ENCODE measurements at places on chromosomes 1 and 21.

DNA sequence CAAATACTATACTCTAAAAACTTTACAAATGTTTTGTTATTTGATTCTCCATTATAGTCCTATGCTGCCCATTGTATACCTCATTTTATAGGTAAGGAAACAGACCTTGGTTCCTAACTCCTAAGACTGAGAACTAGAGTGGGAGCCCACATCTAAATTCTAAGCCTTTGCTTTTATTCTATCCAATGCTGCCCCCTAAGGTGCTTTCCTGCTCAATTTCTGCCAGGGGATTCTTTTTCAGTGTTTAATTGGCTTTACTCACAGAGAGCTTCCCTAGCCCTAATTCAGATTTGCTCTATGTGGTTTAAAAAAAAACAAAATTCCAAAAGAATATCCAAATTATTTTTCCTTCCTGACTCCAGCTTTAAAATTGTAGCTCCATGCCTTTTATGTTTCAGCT is 64.5 kb downstream of the KIF14 start:
- no peak for DNase-seq

- no peak for DNase-seq
Measured at GRCh38 chr1:48040154-48040553, 43.0 kb upstream of the TRABD2B start.

DNA sequence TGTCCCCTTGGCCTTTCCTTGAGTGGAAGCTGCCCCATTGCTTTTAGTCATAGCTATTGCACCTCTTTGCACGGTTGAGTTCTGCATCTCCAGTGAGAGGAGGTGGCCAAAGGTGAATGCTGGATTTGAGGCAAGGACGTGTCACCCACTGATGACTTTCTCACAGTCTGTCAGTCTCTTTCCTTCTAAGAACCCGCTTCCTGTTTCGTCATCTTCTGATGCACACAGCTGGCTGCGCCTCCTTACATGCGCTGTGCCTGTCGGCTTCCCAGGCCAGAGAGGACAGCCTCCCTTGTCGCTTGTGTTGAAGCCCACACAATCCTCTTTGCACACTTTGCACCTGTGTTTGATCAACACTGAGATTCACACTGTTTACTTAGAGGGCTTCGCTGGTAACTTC is 41.8 kb upstream of the PWP2 start:
- no peak for DNase-seq

DNA sequence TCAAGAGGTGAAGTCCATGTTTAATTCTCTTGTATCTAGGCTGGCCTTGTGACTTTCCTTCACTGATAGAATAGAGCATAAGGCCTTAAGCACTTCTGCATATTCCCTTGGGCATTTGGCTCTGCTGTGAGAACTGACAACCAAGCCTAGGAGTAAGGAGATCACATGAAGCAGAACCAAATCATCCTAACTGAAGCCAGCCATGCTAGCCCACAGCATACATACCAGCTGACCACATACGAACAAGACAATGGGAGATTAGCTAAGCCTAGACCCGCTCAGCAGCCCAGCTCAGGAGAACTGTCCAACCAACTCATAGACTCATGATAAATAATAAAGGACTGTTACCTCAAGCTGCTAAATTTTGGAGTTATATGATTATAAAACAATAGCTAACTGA is 114.6 kb upstream of the NEK7 start:
- no peak for DNase-seq

DNA sequence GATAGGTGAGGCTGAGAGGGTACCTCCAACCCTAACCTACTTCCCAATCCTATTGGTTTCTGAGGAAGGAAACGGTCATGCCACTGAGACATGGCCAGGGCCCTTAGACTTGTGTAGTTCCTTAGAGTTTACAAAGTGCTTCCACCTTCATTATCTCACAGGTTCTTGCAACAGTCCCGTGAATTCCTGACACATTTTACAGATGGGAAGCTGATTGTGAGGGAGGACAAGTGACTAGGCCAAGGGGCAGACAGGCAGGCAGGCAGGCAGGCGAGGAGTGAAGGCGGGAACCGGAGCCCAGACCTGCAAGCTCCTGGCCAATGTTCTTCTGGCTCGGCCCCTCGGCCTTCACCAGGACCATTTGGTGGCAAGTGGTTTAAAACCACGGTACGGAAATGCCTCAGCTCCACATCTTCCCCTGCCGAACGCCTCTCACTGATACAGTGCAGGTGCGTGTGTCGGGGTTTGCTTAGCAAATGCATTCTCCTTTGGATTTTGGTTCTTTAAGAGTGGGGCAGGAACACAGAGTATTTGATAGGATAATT is 45.1 kb downstream of the ZBTB18 start:
- no peak for DNase-seq
